ENCODE measurements at places on chromosomes 1 and 21.

DNA sequence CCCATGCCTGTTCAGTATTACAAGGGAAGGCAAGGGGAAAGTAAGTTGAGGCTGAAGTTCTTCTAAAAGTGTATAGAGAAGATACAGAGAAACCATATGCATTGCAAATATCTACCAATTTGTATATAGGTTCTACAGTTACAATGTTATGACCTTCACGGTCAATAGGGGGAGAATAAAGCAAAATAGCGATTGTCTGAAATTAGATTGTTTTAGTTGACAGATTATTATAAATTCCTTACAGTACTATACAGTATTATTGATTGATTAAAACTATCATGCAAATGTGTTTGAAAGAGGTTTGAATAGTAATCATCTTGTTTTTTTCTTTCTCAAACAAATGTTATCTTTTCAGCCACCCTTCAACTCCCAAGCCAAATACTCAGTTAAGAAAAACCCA, 13.7 kb upstream of the BRINP3 start:
- DNase-seq, result no peak

DNA sequence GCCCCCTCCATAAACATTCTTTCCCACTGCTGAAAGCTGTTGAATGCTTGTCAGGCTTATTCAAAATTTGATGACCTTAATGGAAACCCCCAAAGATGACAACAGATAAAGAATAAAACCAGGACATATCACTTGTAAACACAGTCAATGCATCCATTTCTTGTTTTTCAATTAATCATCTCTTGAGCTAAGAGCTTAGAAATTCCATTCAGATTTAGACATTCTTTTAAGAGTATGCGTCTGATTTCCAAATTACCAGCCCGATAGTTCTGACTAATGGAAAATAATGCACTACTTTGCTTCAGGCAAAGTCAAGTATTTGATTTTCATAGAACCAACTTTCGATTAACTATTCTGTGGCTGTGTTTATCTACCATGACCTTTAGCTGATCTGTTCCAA, 100.6 kb upstream of the RUNX1 start:
- DNase-seq, result no peak

DNA sequence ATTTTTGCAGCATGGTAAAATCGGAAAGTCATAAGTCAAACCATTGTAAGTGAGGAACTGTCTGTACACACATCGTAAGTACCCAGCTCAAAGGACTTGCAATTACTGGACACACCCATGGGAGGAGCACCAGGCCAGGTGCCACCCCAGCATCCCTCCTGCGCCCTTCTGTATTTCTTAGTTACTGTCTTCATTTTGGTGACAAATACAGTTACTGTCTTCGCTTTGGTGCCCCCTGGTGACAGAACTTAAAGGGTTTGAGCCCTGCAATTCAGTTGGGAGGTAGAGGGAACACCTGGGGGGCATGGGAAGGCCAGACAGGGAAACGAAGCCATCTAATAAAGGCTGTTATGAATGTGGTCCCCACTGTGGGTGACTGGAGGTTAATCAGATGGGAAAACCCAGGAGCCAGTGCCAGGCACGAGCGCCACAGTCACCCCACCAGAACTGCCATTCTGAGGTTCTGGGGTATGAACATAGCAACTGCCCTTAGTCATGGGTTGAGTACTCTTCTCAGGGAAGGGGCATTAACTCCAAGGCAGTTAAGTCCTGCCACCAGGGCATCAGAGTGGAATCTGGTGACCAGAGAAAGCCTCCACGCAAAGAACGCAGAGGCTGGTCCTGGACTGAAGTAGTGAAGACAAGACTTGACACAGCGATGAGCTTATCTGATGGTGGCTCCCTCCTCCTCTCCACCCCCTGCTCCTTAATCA, 612.9 kb downstream of the PTPRU start:
- peak; percentile 12 for DNase-seq

GRCh38 chr1:13450204-13450603, 40.0 kb downstream of the PRAMEF20 start:
- DNase-seq, result no peak

DNA sequence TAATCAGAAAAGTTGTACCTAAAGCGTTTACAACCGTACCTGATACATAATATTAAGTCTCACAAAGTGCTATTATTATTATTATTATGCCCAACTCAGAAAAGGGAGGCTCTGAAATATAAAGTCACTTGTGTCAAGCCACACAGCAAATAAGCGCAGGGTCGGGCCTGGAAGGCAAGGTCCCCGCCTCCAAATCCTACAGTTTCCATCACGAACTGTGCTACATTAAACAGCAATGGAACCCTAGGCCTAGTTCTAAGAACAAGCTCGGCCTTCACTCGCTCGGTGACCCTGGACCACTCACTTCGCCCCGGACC, 549 bp downstream of the PARS2 start:
- DNase-seq, result peak; percentile 3

DNA sequence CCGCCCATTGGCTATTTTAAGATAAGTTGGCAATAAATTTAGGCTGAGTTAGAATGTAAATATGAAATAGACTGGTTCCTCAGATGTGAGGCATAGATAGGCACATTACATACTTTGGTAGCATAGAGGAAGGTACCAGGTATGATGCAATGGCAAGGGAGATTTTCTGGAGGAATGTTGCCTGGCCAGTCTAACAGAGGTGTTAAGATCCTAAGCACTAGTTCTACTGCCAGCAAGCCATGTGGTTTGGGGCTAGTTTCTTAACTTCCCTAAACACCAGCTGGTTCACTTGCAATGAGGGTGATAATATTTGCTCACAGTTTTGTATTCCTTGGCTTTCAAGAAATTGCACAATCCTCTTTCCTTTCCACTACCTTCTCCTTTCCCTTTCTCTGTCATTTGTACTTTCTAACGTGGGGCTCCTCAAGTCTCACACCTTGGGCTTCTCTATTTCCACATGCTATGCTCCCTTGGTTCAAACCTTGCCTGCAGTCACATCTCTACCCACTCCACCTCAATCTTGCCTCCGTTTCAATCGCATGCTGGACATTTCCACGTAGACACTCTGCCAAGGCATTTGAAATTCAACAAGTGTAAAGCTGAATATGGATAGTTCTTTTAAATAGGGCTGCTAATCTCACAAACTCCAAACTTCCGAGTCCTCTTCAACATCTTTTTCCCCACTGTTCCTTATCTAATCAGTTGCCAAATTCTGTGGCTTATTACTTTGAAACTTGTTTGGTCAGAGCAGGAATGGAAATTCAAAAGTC, 4.7 kb upstream of the CD55 start:
- no peak for DNase-seq

- DNase-seq, result no peak
Observed at GRCh38 chr1:8625981-8626898, 191.2 kb downstream of the RERE start.

DNA sequence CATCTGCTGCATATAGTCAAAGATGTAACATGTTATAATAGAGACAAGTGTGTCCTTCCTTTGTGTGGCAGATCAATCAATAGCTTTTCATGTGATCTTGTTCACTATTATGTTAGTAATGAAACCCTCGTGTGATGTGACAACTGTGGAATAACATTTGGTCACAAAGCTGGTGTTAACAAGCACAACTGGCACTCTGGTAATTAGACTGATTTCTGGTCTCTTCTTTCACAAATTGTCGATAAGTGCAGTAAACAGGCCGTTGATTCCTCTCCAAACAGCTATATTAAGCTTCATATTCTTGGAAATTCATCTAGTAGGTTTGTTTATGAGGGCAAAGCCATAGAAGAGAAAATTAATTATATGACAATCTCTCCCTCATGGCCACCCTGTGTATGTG, 616.7 kb upstream of the PTBP2 start:
- DNase-seq, result no peak

DNA sequence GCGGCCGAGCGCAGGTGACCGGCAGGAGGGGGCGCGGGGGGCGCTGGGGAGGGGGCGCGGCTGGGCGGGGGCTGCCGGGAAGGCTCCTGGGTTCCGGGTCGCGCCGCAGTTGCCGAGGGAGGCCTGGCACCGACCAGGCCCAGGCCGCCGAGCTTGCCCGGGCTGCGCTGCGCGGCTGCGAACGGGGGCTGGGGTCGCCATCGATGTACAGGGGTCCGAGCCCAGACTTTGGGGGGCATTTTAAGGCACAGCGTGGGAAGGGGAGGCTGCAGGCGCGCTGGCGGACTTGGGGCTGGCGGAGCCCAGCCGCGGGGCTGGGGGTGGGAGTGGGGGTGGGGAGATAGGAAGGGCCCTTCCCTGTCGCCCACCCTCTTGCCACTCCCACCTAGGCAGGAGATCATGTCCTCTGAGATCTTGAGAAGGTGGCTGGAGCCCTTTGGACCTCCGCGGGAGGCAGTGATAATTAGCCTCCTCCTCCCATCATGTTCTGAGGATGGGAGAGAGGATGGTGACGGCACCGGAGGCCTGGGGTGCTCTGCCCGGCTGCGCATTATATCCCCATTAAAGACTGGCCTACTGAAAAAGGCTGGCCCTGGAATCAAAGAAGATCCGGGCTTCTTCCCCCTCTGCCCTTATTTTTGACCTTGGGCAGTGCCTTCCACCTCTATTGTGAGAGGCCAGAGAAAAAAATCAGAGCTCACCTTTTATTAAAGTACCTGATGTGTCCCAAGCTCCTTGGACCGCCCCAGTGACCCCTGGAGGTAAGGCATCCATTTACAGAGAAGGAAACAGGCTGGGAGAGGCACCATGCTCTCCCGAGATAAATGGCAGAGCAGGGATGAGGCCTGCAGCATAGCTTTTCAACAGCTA, 497 bp downstream of the FBXO44 start:
- DNase-seq, result no peak

- no peak for DNase-seq
Observed at GRCh38 chr1:198889101-198889500, 250.3 kb downstream of the PTPRC start.

GRCh38 chr1:30887485-30888315, 20.9 kb downstream of the SDC3 start:
- no peak for DNase-seq

DNA sequence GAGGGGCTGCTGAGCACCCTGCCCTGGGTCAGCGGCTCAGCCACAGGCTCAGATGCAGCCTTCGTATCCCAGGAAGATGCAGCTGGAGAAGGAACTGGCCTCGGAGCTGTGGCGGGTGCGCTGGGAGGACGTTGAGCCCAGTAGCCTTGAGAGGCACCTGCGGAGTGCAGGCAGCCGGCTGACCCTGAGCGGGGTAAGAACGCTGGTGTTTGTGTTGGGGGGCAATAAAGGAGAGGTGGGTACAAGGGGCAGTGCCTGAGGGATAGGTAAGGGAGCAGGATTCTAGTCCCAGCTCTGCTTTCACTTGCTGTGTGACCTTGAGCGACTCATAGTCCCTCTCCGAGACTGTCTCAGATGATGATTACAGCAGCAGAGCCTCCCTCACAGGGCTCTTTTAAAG, 6.4 kb downstream of the NPR1 start:
- no peak for DNase-seq

- DNase-seq, result no peak
Observed at GRCh38 chr1:82398357-82398756, 597.6 kb downstream of the ADGRL2 start.

DNA sequence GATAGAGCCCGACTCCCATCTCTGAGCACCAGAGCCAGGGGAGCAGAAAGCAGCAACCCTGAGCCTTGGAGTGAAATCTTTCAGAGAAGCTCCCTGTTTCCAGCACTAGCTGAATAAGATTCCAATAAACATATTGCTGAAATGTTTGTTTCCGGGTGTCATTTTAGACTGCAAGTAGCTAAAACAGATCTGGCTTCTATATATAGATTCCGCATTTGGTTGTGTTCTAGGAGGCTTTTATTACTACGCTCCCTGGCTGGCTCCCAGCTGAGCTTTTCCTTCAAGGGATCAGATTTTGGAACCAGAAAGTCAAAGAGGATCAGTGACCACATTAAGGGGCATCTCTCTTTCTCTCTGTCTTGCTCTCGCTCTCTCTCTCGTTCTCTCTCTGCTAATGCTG, 88.2 kb downstream of the PAPPA2 start:
- no peak for DNase-seq

DNA sequence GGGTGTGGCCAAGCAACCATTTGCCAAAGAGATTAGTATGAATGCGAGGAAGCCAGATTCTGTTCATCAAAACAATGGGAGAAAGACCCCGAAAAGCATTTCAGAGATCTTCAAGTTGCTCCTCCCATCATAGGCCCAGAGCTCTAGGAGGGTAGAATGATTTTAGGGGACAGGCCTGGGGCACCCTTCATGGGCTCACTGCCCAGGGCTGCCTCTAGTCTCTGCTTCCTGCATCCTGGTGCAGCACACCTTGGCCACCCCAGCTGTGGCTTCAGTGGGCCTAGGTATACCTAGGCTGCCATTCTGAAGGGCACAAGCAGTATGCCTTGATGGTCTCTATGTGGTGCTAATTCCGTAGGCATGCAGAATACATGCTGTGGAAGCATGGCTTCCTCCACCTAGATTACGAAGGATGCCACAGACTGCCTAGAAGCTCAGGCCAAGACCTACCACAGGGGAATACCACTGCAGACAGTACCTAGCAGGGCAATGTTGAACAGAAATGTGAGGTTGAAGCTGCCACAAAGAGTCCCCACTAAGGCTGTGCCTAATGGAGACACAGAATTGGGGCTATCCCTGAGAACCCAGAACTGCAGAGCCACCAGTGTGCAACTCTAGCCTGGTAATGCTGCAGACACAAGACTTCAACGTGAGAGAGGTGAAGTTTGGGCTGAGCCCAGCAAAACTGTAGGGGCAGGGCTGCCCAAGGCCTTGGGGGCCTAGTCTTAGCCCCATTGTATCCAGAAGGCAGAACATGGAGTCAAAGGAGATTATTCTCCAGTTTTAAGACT, 158.8 kb downstream of the CLIC6 start:
- DNase-seq, result no peak

DNA sequence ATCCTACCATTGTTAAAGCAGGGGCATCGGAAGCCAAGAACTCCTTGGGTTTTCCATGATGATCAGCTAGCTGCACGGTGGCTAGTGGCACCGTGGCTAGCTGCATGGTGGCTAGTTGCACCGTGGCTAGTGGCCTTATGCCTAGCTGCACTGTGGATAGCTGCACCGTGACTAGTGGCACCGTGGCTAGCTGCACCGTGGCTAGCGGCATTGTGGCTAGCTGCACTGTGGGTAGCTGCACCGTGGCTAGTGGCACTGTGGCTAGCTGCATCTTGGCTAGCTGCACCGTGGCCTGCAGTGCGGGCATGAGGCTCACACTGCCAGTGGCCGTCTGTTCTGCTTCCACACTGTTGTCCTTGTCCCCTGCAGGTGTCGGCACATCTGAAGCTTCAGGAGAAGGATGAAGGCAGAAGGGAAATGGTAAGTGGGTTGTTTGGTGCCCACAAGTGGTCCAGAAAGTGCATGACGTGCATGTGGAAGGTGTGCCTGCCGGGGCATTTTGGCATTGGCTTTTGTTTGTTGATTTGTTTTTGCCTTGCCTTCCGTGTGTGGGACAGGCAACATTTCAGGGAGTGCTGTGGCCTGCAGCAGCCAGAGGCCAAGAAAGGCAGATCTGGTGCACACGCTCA, 38.6 kb downstream of the TFF3 start:
- DNase-seq, result no peak

GRCh38 chr1:1616045-1616790, 918 bp downstream of the MIB2 start:
- DNase-seq, result no peak

DNA sequence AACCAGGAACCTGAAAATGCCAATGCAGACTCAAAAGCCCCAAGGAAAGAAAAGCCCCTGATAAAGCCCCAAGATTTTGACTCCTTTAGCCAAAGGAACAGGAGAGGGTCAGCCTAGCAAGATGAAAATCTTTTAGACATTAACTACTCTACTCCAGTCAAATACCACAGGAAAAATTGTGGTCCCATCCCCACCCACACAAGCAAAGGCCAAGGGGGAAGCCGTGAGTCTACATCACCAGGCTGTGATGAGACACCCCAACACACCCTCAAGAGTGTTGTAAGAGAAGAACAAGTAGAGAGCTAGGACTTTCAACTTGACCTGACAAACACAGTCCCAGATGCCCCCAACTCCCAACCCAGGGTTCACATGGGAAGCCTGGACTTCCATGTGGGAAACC, 192.8 kb upstream of the NR5A2 start:
- no peak for DNase-seq
